MG63 (cell line): ENCODE measurements at places on chromosomes 1 and 21. TPM values are rescaled to one million over a fixed set of nuclear protein-coding genes. Genes with fewer than 3 reads are reported as not detected.

Gene PTPN22
- not detected in 2 replicates for total RNA-seq

DNA sequence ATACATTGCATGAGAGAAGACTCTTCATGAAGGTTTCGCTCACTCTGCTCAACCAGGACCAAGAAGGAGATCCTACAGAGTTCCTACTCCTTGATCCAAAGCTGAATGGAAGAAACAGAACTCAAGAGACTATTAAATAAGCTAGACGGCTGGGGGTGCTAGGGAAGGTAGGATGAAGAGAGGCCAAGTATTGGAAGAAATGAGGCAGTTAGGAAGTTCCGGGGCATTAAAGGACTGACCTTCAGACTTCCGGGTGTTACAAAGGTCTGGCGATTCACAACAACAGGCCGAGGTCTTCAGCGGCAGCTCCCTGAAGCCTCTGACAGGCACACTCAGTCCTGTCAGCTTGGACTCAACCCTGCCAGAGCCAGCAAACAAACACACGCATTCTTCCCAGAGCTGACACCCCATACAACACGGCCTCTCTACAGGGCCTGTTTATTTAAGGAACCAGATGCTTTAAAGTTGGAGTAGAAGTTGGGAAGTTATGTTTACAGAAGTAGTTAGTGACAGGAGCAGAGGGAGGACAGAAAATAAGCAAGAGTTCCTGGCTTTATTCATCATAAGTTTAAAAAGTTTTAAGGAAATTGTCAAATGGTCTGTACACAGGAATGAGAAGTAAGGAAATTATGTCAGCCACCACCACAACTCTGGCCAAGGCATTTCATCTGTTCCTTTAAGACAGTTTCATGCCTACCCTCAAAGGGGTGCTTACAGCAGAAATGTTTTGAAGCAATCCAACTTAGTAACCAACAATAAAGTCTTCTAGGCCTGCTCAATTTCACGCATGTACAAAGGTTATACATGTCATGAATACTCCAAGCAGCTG, 4.7 kb downstream of the SORT1 start:
- DNase-seq: no peak

DNA sequence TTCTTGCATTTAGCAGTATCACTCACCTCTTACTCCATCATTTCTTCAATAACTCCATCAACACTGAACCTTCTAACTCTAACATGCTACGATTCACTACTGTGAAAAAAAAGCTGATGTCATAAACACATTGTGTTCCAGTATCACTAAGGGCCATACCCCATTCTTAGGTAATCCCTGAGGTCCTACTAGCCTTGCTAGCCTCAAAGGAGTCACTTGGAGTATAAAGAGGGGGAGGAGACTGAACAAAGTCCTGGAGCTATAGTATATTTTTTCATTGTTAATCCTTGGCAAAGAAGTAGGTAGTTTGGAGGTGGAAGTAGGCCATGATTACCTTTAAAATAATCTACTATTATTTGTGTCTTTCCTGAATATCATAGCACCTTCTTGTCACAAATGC, at the start of gene SLC44A5:
Gene SLC44A5 (minus strand): TSS at position 101 of the 400 bp plus-strand sequence. CDS start 69,667 bp downstream, outside the sequence.
- DNase-seq: no peak

- no peak for DNase-seq
Observed at GRCh38 chr1:67005068-67005467, 48.9 kb downstream of the SLC35D1 start.

DNA sequence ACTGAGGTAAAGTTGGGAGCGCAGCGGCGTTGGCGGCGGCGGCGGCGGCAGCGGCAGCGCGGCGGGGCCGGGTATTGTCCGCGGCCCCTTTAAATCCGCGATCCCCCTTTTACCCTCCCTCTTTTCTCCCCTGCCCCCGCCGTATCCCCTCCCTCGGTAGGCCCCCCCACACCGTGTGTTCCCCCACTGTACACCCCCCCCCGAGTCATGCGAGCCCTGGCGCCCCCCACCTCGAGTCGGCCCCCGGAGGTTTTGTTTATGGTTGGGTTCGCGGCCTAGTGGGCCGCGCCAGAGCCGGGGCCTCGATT, 169 bp downstream of the UBAP2L start:
- no peak for DNase-seq

DNA sequence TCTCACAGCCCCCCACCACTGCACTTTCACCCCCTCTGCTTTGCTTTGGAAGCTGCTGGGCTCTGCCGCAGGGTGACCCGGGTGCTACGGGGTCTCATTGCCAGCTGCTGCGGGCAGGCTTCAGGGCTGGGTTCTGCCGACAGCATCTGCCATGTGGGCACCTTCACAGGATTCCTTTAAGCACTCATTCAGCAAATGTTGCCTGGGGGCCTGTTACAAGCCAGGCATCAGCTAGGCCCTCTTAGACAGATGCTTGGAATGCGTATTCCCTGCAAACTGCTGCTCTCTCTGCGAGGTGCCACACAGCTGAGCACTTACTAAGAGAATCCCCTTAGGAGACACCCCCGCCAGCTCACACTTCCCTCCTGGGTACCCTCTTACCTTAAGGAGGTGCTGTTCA, 29.2 kb downstream of the COL16A1 start:
- no peak for DNase-seq

DNA sequence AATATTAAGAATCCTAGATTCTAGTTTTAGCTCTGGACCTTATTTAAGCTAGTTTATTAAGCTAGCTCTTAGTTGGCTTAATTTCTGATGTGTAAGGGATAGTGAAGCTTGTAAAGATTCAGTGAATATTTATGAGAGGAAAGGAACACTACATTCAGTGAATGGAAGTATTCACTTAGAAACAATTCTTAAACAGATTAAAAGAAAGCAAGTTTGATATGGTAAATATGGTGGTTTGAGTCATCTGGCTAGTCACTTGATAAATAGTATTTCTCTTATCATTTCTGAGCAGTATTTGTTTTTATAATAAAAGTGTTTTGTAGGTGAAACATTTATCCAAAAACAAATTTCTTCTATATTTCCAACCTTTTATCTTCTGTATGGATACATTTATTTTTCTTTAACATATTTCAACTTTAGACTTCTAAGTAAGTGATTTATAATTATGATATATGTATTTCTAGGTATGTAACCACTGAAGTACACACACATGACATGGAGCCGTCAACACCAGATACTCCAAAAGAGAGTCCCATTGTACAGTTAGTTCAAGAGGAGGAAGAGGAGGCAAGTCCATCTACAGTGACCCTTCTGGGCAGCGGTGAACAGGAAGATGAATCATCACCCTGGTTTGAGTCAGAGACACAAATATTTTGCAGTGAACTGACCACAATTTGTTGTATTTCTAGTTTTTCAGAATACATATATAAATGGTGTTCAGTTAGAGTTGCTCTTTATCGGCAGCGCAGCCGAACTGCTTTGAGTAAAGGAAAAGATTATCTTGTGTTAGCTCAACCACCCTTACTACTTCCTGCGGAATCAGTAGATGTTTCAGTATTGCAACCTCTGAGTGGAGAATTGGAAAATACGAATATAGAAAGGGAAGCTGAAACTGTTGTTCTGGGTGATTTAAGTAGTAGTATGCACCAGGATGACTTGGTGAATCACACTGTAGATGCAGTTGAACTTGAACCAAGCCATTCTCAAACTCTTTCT, 55.6 kb downstream of the SUCO start:
- peak; percentile 77 for DNase-seq

DNA sequence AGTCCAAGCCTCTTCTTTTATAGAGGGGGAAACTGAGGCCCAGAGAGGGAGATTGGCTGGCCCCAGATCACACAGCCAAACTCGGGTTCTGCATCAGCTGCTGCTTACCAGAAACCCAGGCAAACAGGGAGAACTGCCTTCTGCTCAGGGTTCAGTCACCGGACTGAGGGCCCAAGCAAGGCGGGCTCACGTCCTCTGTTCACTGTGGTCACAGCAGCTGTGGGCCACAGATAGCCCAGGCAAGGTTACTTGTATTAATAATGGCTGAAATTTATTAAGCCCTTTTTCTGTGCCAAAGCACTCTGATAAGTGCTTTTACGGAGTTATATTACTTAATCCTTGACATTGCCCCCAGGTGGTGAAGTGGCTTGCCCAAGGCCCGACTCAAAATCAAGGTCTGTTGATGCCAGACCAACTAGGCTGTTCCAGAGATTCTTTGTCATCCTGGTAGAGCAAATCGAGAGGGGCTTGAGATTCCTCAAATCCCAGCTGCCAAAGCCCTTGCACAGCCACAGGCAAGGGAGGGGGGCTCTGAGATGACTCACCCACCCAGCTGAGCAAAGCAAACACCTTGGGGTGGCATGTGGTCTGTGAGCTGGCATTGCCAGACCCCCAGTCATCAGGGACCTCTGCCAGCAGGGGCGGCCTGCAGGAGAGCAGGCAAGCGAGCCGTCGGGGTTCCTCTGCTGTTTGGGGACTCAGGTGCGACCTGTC, 36.5 kb downstream of the EPHB2 start:
- DNase-seq: peak; percentile 87

DNA sequence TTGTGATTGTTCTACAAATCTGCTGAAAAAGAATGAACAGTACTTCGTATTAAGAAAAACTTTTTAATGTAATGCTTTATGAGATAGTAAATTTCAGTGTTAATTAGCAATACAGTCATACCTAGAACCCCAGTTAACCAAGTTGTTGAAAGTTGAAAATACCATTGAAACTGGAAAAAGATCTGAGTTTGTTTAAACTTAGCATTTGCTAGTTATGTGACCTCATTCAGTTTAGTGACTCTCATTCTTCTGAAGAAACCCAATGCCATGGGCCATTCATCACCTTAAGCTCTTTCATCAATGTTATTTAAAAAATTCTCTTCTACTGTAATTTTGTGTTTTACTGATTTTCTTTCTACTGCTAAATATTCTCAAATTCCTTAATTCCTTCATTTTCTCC, 20.2 kb downstream of the RCOR3 start:
- DNase-seq: no peak
